ENCODE measurements at places on chromosomes 11 and 22.

DNA sequence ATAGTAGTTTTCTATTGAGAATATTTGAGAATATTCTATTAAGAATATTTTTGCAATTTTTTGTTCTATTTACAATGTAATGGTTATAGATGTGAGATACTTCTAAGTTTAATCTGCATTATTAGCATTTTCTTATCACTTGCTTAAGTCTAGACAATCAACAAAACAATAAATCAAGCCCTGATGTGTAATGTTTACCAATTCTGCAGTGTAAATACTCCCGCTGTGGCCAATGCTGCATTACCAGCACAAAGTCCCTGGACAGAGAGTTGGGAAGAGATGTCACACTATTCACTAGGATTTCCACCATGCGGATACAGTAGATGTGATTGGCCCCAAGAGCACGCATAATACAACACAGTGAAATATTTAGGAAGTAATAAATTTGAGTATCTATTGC, 47.6 kb upstream of the GCAT start:
- DNase-seq, result no peak

DNA sequence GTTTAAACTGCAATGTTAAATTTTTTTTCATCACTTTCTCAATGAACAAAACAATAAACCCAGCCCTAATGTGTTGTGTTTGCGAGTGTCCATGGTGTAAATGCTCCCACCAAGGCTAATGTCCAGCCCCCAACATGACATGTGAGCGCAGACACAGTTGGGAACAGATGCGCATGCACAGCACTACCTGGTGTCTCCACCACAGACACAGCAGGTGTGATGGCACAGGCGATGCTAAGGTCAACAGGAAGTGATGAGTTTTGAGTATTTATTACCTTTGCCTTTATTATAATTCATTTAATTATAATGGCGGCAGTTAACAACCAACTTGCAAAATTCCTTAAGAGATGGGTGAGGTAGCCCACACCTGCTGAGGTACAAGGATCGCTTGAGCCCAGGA, 42.9 kb downstream of the MICAL3 start:
- no peak for DNase-seq

DNA sequence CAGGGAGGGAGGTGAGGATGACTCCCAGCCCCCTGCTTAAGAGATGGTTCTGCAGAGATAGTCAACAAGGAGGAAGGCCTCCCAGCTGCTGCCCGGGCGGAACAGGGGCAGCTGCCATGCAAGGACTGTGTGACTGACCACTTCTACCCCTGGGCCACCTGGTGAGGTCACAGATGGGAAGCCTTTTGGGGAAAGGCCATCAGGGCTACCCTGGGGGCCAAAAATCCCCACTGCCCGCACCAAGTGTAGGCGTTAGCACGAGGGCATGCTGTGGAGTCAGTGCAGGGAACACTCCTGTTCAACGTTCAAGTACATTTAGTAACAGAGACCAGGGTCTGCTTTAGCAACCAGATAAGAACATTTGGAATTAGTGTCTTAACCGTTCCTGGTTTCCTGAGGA, 372.9 kb downstream of the BRD1 start:
- no peak for DNase-seq

GRCh38 chr11:130095326-130095725, 25.6 kb downstream of the APLP2 start:
- DNase-seq, result no peak

DNA sequence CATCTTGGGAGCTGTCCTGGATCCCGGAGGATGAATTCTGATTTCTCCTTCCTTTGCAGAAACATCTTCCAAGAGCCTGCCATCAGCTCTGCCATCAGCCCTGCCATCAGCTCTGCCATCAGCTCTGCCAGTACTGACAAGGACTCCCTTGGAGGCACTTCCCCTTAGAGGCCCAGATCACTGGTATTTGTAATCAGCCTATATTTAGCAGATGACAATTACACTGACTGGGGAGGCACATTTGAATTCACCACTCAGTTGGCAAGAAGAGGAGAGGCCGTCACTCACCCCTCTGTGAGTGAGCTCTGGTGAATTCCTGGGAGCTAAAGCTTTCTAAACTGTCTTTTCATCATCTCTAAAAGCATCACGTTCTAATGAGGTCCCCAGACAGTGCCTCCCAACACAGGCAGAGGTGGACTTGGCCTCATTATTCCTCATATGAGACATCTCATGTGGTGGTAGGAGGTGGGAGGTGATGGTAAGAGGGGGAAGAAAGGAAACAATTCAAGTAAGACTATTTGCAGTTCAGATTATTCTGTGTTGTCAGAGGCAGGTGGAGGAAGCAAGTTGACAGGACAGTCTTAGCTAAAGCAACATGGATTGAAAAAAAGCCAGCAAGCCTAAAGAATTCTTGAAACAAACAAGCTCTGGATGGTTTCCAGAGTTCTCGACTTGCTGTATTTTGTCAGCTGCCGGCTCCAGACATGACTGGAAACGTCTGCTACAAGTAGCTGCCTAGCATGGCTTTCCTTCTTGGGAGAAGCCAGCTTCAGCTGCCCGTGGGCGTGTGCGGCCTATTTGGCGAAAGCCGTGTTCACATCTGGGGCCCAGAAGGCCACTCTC, 771.7 kb downstream of the TBC1D22A start:
- DNase-seq, result no peak

DNA sequence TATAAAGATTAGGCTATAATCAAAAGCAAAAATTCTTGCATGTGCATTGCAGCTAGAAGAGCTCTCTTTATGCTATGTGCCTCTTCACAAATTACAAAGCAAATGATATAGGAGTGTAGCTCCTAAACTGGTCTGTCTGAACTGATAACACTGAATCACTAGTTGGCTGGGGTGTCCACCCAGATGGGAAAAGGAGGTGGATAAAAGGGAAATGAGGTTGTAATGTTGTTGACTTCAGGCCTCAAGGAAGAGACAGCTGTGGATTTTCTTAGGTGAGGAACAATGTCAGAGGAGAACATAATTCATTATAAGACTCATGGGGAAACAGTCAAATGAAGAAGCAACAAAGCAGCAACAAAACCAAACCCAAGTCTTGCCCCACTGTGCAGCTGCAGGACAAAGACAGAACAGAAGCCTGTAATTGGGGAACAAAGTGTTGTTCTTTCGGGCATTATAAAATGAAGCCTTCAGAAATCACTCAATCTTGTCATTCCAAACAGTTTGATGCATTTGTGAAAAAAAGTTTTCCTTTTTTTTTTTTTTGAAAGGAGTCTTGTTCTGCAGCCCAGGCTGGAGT, 130.1 kb upstream of the DDI1 start:
- DNase-seq, result no peak

DNA sequence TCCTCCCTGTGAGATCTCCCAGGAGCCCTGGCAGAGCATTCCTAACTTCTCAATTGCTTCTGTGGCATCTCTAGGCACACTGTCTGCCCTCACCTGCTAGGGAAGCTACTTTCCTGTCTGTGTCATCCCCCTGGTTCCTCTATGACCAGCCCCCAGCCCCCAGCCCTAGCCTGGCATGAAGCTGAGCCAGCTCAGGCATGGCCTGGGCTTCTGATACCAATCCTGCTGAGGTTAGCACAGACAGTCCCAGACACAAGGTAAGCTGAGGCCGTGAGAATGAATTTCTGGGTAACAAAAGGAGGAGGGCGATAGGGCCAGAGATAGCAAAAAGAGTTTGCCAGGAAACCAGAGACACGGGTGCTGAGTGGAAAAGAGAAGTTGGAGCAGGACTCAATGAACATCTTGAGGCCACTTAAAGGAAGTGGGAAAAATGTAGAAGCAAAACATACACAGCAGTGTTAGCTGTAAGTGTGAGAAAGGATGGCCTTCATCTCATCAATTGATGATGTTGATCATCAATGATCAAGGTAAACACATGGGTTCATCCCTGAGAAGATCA, 87.6 kb upstream of the PICALM start:
- DNase-seq, result no peak

- DNase-seq, result no peak
Measured at GRCh38 chr11:93481696-93482095, 61.5 kb downstream of the SMCO4 start.

DNA sequence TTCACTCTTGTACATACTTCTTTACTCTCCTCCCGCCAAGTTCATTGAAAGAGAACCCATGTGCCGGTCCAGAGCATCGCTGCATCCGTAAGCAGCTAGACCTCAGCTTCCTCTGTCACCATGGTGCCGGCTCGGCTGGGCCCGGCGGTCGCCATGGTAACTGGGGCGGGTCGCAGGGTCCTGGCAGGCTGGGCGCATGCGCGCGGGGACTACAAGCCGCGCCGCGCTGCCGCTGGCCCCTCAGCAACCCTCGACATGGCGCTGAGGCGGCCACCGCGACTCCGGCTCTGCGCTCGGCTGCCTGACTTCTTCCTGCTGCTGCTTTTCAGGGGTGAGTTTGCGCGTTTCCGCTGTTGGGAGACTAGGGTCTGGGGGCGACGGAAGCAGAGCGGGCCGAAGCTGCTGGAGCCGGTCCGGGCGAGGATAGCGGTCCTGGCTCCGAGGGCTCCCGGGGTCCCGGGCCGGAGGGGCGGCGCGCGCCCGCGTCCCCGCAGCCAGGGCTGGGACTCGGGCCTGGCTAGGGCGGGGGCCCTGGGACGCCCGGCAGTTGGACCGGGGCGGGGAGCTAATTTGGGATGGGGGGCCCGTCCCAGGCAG, at the start of gene JAM3:
JAM3 (plus strand) TSS at position 244 of the 597 bp plus-strand sequence; CDS start at position 256, 12 bp downstream.
- DNase-seq, result peak; percentile 95

GRCh38 chr22:43205748-43206508, 19.0 kb upstream of the TTLL12 start:
- DNase-seq, result no peak

DNA sequence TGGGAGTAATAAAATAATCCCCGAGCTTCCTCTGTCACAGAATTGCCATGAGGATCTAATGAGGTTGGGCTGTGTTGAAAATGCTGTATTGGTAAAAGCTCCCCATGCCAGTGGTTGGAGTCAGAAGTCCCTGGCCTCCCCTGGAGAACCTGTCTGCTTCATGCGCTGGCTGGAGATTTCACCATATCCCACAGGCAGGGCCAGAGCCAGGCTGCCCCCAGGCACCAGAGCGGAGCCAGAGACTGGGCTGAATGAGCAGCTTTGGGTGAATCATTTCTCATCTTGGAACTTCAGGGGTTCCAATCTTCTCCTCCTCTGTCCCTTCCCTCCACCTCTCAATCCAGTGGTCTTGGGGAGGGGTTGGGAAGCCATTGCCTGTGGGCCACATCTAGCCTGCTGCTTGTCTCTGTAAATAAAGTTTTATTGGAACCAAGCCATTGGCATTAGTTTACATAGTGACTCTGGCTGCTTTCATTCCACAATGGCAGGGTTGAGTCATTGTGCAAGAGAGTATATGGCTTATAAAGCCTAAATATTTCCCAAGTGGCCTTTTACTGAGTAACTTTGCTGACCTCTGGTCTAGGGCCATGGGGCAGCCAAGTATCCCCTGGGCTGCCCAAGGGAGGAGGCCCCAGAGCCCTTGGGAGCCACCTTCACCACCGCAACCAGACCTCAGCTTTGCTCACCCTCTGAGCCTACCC, 35.2 kb downstream of the LRRC10B start:
- no peak for DNase-seq

GRCh38 chr11:121328176-121328966, 35.8 kb downstream of the SC5D start:
- peak; percentile 13 for DNase-seq

GRCh38 chr11:2549491-2549875, 104.7 kb downstream of the KCNQ1 start:
- no peak for DNase-seq
